ENCODE measurements at places on chromosomes 16 and 17. TPM values are rescaled to one million over a fixed set of nuclear protein-coding genes. Genes with fewer than 3 reads are reported as not detected.
A peak's percentile ranks its signal among the peaks of the same experiment; 100 is the strongest.

- DNase-seq, result peak; percentile 40
- no peaks in the 10 kb centered on the region for H3K27me3 ChIP-seq
- peaks cover 11% of the 10 kb centered on the region for H3K4me1 ChIP-seq
- peaks cover 6% of the 10 kb centered on the region for H3K36me3 ChIP-seq
- H3K4me3 ChIP-seq, result no peak overlapping the region
Measured at GRCh38 chr17:37450112-37450511, 39.6 kb upstream of the DUSP14 start.

TBX6 gene
- not detected for total RNA-seq

DNA sequence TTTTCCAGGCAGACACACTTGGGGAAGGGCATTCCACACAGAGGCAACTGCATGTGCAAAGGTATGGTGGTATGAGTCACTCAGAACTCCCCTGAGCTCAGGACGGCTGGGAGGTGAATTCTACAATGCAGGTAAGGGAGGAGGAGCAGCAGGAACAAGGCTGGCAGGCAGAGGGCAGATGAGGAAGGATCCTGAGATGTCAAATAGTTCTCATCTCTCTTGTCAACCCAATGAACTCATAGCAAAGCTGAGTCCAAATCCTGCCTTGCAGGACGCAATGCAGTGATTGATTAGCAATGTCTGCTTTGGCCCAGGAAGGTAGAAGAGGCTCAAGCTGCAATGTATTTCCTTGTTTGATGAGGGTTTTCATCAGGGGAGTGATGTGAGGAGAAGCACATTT, 243.5 kb downstream of the XYLT1 start:
- H3K27me3 ChIP-seq, result no peaks in the 10 kb centered on the region
- DNase-seq, result no peak
- no peak overlapping the region for H3K4me3 ChIP-seq
- H3K4me1 ChIP-seq, result peaks cover 8% of the 10 kb centered on the region
- no peaks in the 10 kb centered on the region for H3K36me3 ChIP-seq

TLCD2 gene
- 7.6 TPM for total RNA-seq

DNA sequence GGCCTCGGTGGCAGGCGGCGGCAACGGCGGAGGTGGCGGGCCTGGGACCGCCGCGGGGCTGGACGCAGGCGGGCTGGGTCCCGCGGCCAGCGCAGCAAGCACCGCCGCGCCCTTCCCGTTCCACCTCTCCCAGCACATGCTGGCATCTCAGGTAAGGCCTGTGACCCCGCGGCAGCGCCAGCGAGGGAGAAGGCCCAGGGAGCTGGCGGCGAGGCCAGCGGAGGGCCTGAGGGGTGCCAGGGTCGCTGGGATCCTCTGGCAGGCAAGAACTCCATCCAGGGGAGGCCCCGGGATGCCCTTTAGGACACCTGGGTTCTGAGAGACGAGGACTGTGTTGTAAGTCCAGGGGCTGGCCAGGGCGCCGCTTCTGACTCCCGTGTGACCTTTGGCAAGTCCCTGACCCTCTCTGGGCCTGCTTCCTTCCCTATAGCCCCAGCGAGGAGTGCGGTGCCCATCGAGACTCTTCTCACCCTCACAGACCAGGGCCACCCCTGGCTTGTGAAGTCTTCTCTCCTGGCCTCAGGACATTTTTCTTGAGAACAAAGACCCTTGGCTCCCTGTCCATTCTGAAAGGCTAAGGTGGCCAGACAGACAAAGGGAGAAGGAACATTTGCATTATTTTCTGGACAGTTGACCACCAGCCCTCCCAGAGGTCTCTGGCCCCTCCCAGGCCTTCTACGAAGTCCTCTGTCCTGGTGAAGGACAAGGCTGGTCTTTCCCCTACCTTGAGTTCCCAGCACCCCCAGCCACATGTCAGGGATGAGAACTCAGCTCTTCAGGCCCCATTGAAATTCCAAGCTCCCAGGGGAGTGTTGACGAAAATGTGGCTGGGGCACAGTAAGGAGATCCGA, 6.3 kb downstream of the TBX2 start:
- H3K4me3 ChIP-seq, result peak overlapping the region; percentile 56
- peak overlapping the region; percentile 85 for H3K27ac ChIP-seq
- peak; percentile 17 for DNase-seq
- H3K4me1 ChIP-seq, result peaks cover 71% of the 10 kb centered on the region
- H3K36me3 ChIP-seq, result no peaks in the 10 kb centered on the region

GRCh38 chr17:10976401-10976800, 138.5 kb upstream of the PIRT start:
- no peak for DNase-seq
- H3K4me3 ChIP-seq, result no peak overlapping the region

KRT24 gene
- 0.58 TPM for total RNA-seq

DNA sequence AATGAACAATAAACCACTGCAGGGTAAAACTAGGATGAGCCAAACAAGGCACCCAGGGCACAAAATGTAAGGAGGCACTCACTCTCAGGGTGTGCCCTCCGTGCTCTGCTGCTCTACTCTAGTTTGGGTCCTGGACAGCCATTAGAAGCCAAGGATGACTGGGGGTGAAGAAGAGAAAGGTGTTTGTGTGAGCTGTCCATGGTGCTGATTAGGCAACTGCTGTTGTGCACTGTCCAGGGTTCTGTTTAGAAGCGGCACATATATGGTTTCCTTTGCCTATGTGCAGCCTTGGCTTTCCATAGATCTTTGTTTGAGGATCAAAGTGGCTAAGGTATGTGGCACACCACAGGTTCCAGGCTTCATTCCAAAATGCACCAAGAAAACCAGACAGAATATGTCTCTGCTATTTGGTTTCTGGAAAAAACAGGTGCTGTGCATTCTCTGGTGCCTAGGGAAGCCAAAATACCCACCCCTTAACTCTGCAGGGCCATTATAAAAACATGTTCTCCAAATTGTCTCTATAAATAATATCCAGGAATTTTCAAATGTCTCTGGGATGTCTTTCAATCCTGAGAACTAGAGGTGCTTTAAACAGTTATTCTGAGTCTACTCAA, 123.5 kb downstream of the CBLN1 start:
- no peaks in the 10 kb centered on the region for H3K4me1 ChIP-seq
- no peaks in the 10 kb centered on the region for H3K36me3 ChIP-seq
- H3K27me3 ChIP-seq, result no peaks in the 10 kb centered on the region
- no peak overlapping the region for H3K4me3 ChIP-seq
- DNase-seq, result no peak
